ENCODE measurements at places on chromosomes 13 and 19. TPM values are rescaled to one million over a fixed set of nuclear protein-coding genes. Genes with fewer than 3 reads are reported as not detected.

DNA sequence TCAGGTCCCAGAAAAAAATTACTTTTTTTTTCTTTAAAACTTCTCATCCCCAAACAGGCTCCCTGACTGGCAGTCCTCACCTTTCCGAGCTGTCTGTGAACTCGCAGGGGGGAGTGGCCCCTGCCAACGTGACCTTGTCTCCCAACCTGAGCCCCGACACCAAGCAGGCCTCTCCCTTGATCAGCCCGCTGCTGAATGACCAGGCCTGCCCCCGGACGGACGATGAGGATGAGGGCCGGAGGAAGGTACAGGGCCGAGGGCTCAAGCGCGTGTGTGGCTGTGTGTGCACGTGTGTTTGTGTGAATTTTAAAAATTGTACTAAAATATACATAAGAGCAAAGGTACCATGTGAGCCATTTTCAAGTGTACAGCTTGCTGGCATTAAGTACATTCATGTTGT is 167.6 kb downstream of the STK24 start:
- no peak for DNase-seq
- H3K4me3 ChIP-seq, result no peak overlapping the region
- peaks cover 45% of the 10 kb centered on the region for H3K36me3 ChIP-seq
- H3K27ac ChIP-seq, result no peak overlapping the region
- H3K27me3 ChIP-seq, result no peaks in the 10 kb centered on the region
- peaks cover 55% of the 10 kb centered on the region for H3K4me1 ChIP-seq

Gene CEACAM7
- not detected for total RNA-seq

GRCh38 chr13:71634182-71634581 is 232.8 kb downstream of the DACH1 start:
- H3K4me1 ChIP-seq, result peaks cover 25% of the 10 kb centered on the region
- no peaks in the 10 kb centered on the region for H3K27me3 ChIP-seq
- H3K36me3 ChIP-seq, result no peaks in the 10 kb centered on the region
- no peak overlapping the region for H3K27ac ChIP-seq
- no peak for DNase-seq

Gene FGF21
- not detected for total RNA-seq

DNA sequence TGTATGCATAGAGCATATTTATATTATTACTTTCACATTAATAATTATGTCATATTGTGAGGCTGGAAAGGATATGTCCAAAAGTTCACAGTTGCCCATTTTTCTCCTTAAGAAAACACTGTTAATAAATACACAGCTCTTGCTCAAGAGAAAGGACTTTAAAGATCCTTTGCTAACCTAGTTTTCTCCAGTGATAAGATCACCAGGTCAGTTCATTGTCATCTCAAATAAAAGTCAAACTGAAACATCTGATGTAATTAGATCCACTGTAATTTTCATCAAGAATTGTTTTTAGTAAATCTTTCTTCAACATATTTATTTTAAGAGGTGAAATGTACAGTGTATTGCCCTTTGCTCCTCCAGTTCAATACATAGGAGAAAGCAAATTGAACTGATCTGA is 82.8 kb upstream of the KLHL1 start:
- no peaks in the 10 kb centered on the region for H3K36me3 ChIP-seq
- no peaks in the 10 kb centered on the region for H3K4me1 ChIP-seq
- no peak overlapping the region for H3K27ac ChIP-seq
- H3K27me3 ChIP-seq, result no peaks in the 10 kb centered on the region
- H3K4me3 ChIP-seq, result no peak overlapping the region

GRCh38 chr19:30681162-30682100 is 309.2 kb downstream of the ZNF536 start:
- H3K27ac ChIP-seq, result no peak overlapping the region
- H3K36me3 ChIP-seq, result no peaks in the 10 kb centered on the region
- peaks cover 42% of the 10 kb centered on the region for H3K27me3 ChIP-seq

- H3K36me3 ChIP-seq, result no peaks in the 10 kb centered on the region
- no peaks in the 10 kb centered on the region for H3K27me3 ChIP-seq
- no peak for DNase-seq
- H3K4me1 ChIP-seq, result peaks cover 13% of the 10 kb centered on the region
- no peak overlapping the region for H3K27ac ChIP-seq
Observed at GRCh38 chr13:97134364-97135095, 87.6 kb upstream of the MBNL2 start.

GRCh38 chr13:49020940-49021553 is 45.3 kb downstream of the FNDC3A start:
- no peak for DNase-seq
- H3K27me3 ChIP-seq, result no peaks in the 10 kb centered on the region
- peaks cover 36% of the 10 kb centered on the region for H3K36me3 ChIP-seq
- no peak overlapping the region for H3K27ac ChIP-seq

GRCh38 chr13:40311356-40312101 is 354.9 kb downstream of the FOXO1 start:
- no peak for DNase-seq
- peaks cover 3% of the 10 kb centered on the region for H3K27me3 ChIP-seq
- no peak overlapping the region for H3K27ac ChIP-seq
- no peaks in the 10 kb centered on the region for H3K36me3 ChIP-seq

DNA sequence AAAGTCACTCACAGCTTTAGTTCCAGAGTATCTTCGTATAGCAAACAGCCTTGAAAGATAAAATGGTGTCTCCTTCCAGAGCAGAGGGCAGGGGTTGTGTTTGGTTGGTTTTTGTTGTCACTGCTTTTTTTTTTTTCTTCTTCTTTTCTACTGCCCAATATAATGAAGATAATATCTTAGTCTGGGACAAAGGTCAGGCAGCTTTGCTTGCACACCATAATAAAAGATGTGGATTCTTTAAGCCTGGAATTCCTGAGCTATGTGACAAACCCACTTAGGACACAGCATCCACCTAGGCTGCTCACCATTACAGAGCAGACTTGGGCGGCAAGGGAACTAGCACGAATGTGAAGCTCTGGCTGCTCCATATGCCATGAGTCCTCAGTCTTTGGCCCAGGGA is 165.6 kb upstream of the MIR17HG start:
- no peak overlapping the region for H3K4me3 ChIP-seq
- H3K27me3 ChIP-seq, result no peaks in the 10 kb centered on the region
- H3K4me1 ChIP-seq, result peaks cover 11% of the 10 kb centered on the region
- DNase-seq, result no peak
- H3K27ac ChIP-seq, result no peak overlapping the region

GRCh38 chr13:21478881-21479808 is 20.0 kb upstream of the ZDHHC20 start:
- H3K4me3 ChIP-seq, result no peak overlapping the region
- H3K27ac ChIP-seq, result no peak overlapping the region
- DNase-seq, result no peak
- no peaks in the 10 kb centered on the region for H3K36me3 ChIP-seq
- no peaks in the 10 kb centered on the region for H3K27me3 ChIP-seq
- peaks cover 22% of the 10 kb centered on the region for H3K4me1 ChIP-seq

GRCh38 chr19:32165750-32166149 is 179.7 kb upstream of the ZNF507 start:
- H3K4me1 ChIP-seq, result peaks cover 16% of the 10 kb centered on the region
- H3K4me3 ChIP-seq, result no peak overlapping the region
- H3K36me3 ChIP-seq, result no peaks in the 10 kb centered on the region
- H3K27ac ChIP-seq, result no peak overlapping the region
- H3K27me3 ChIP-seq, result peaks cover 13% of the 10 kb centered on the region
- DNase-seq, result no peak

DNA sequence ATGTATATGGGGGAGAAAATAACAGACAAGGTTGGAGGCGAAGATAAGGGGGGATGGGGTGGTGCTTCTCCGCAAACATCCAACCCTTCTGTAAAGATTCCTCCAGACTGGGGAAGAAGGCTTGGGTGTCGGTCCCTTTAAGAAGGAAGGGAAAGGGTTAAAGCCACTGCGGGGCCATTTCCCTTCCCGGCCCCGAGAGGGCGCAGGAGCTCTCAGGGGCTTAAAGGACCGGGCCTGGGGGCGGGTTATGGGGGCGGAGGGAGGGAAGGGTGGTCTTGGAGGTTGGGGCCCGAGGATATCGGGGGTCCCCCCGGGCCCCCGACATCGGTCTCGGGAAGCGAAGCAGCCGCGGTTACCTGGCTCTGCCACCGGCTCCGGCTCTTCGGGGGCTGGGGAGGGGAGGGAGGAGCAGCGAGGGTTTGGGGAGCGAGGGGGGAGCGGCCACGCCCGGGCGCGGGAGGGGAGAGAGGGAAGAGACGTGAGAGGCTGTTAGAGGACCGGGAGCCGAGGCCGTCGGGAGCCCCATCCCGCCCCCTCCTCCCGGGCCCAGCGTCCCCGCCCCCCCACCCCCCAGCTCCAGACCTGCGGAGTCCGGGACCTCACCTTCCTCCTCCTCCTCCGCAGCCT is 2.8 kb downstream of the TNNT1 start:
- no peaks in the 10 kb centered on the region for H3K36me3 ChIP-seq
- H3K27me3 ChIP-seq, result peaks cover 63% of the 10 kb centered on the region
- H3K4me1 ChIP-seq, result peaks cover 4% of the 10 kb centered on the region
- H3K4me3 ChIP-seq, result no peak overlapping the region
- DNase-seq, result no peak
- no peak overlapping the region for H3K27ac ChIP-seq

Gene LAIR1
- not detected for total RNA-seq

- H3K36me3 ChIP-seq, result no peaks in the 10 kb centered on the region
- H3K4me1 ChIP-seq, result no peaks in the 10 kb centered on the region
- no peak overlapping the region for H3K4me3 ChIP-seq
Observed at GRCh38 chr19:4206818-4207484, 22.4 kb upstream of the EBI3 start.

DNA sequence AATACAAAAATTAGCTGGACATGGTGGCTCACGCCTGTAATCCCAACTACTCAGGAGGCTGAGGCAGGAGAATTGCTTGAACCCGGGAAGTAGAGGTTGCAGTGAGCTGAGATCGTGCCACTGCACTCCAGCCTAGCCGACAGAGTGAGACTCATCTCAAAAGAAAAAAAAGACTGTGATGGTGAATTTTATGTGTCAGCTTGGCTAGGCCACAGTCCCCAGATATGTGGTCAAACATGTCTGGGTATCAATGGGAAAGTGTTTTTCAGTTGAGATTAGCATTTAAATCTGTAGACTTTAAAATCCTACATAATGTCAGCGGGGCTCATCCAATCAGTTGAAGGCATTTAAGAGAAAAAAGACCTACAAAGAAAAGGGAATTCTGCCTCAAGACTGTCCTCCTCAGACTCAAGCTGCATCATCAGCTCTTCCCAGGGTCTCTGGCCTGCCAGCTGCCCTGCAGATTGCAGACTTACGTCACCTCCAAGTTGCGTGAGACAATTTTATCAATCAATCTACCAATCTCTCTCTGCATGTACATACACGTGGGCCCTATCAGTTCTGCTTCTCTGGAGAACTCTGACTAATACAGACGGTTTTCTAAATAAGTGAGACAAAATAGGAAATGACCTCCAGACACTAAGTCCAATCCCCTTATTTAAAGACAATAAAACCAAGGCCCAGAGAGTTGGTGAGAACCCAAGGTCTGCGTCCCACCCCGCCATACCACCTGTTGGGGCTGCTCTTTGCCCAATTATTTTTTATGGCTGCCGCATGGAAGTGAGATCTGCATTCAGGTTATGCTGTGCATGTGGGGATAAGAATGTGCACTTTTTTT is 99.2 kb downstream of the ABCC4 start:
- H3K4me3 ChIP-seq, result no peak overlapping the region
- H3K4me1 ChIP-seq, result peaks cover 1% of the 10 kb centered on the region
- no peak for DNase-seq
- H3K27me3 ChIP-seq, result no peaks in the 10 kb centered on the region
- peaks cover 13% of the 10 kb centered on the region for H3K36me3 ChIP-seq
- no peak overlapping the region for H3K27ac ChIP-seq

DNA sequence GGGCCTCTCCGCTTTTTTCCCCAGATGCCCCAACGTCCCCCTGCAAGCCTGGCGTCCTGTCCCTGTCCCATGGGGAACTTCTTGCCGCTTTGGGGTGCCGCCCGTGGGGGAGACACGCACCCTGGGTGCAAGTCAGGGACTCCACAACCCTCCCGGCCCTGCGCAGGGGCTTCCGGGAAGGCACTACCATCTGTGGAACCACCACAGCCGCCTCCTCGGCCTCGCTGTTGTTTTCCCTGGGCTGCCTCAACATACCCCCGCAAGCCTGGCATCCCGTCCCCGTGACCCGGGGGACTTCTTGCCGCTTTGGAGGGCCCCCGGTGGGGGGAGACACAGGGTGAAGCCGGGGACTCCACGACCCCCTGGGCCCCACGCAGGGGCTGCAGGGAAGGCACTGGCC is 238.4 kb downstream of the TUBA3C start:
- no peaks in the 10 kb centered on the region for H3K4me1 ChIP-seq
- H3K4me3 ChIP-seq, result no peak overlapping the region
- no peak for DNase-seq
- no peak overlapping the region for H3K27ac ChIP-seq
- no peaks in the 10 kb centered on the region for H3K27me3 ChIP-seq

Gene PRR19
- 3.4 TPM for total RNA-seq

GRCh38 chr13:31037874-31038500 is 105.5 kb downstream of the TEX26 start:
- no peak for DNase-seq
- H3K27me3 ChIP-seq, result peaks cover 47% of the 10 kb centered on the region
- H3K4me3 ChIP-seq, result no peak overlapping the region
- H3K4me1 ChIP-seq, result no peaks in the 10 kb centered on the region

GRCh38 chr13:114009590-114010400 is 35.9 kb upstream of the C13orf46 start:
- no peaks in the 10 kb centered on the region for H3K27me3 ChIP-seq
- H3K36me3 ChIP-seq, result peaks cover 10% of the 10 kb centered on the region
- H3K4me3 ChIP-seq, result no peak overlapping the region
- no peak overlapping the region for H3K27ac ChIP-seq

Gene PRR22
- total RNA-seq, result 5.9 TPM

- no peaks in the 10 kb centered on the region for H3K36me3 ChIP-seq
- H3K27ac ChIP-seq, result no peak overlapping the region
- H3K4me3 ChIP-seq, result no peak overlapping the region
- peaks cover 9% of the 10 kb centered on the region for H3K27me3 ChIP-seq
- no peak for DNase-seq
Observed at GRCh38 chr13:44196196-44196751, 177.3 kb upstream of the SERP2 start.

Gene PSG1
- not detected for total RNA-seq

GRCh38 chr13:99642006-99642405 is 140.7 kb downstream of the TM9SF2 start:
- H3K27ac ChIP-seq, result no peak overlapping the region
- no peaks in the 10 kb centered on the region for H3K36me3 ChIP-seq
- no peak overlapping the region for H3K4me3 ChIP-seq
- no peak for DNase-seq
- peaks cover 4% of the 10 kb centered on the region for H3K4me1 ChIP-seq
- no peaks in the 10 kb centered on the region for H3K27me3 ChIP-seq

Gene F2RL3
- not detected for total RNA-seq

Gene ZNF749
- total RNA-seq, result 25.1 TPM

Data from progenitor cell of endocrine pancreas (in vitro differentiated cells).